DMS 273 treated with DMSO at 0.1 percent for 48 hours (cell line): ENCODE measurements at places on chromosomes 4 and X.

DNA sequence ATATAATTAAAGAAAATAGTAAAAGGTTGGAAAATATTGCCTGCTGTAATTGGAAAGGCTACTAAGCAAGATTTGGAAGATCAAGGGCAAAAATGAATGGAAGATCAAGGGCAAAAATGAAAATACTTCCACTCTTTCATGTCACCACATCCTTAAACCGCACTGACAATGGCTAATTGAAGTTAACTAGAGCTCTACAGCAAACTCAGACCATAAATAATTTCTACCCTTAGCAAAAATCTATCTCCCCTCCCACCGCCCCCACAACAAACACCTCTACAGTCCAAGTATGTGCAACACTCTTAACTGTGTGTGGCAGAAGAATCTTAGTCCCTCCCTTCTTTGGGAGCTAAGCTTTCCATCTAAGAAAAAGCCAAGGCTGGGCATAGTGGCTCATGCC, 27.1 kb downstream of the ATP11C start:
- DNase-seq: no peak

- DNase-seq: no peak
Observed at GRCh38 chr4:17448689-17449088, 63.2 kb downstream of the QDPR start.

DNA sequence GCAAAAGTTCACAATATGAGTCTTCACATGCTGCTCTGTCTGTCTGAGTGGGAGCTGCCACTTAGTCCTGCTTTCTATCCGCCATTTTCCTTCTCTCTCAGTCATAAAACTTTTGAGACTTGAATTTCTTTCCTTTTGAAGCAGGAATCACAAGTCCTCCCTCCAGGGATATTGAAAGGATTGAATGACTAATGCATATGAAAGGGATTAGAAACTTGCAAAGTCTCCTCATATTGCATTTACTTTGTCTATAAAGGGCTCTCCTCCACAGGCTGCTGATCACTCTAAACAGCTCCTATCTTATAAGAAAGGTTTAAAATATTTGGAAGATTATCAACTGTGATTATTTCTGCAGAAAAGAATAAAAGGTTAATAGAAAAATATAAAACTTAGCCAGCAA, 879.1 kb downstream of the ARAP2 start:
- no peak for DNase-seq

DNA sequence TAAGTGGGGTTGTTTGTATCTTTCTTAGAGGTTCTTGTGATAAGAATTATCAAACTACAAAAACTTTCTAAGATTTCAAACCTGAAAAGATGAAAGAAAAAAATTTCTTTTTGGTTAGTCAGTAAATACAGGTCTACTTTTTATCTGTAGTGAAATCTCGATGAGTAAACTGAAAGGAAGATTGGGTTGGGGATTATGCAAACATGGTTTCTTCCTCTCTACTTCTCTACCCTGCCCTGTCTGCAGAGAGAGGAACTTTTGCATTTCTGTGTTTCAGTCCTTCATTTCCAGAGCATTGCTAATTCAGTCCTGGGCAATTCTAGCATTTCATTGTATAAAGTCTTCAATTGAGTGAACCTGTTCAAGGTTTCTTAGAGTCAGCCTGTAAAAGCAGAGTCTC, 51.6 kb upstream of the IL2 start:
- DNase-seq: no peak

DNA sequence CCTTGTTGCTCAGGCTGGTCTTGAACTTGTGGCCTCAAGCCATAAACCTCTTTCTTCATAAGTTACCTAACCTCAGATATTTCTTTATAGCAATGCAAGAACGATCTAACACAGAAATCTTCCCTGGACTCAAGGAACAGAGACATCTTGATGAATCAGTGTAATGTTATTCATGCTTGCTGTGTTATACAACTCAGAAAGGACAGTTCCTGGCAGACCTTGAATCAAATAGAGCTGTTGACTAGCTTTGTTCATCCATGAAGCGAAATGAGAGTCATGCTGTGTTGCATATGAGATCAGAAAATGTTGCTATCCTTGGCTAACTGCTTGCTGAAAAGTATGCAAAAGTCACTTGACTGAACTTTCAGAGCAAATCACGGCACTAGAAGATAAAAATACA, 72.6 kb upstream of the ARHGAP24 start:
- no peak for DNase-seq

GRCh38 chr4:26887143-26887542, 26.5 kb downstream of the STIM2 start:
- DNase-seq: no peak

DNA sequence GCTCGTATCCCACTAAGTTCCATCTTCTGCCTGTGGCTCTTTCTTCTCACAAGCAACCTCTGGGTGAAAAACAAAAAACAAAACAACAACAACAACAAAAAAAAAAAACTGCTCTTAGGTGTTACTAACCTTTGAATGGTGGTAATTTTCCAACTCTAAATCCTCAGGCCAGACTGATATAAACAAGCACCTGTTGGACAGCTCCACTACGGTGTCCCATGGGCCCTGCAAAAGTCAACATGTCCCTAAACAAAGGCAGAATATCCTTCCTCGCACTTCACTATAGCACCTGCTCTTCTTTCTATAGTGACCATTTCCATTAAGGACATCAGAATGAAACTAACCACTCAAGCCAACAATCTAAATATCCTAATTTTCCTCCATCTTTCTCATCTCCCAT, 54.6 kb upstream of the PARM1 start:
- no peak for DNase-seq

GRCh38 chrX:148905400-148905799, 405.0 kb downstream of the AFF2 start:
- no peak for DNase-seq

DNA sequence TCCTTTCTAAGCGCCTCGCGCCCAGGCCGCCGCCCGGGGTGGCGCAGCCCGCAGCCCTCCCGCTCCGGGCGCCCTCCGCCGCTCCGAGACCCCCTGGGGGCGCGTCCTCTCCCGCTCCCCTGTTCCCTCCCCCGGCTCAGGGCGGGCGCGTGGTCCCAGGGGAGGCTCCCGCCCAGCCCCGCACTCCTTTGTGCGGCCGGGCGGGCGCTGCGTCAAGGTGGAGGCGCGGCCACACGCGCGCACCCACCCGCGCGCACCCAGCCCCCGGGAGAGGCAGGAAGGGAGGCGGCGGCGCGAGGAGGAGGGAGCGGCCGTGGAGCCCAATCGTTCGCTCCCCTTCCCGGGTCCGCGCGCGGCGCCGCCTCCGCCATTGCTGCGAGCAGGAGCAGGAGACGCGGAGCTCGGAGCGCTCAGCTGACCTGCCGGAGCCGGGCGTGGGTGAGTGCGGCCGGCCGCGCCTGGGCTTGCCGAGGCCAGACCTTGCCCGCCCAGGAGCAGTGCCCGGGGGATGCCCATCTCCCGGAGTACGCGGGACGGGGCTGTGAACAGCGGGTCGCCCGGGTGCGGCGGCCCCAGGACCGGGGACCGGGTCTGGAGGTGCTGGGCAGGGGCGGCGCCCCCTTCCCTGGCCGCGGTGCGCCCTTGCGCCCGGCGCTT, at the start of gene NSG1:
Gene NSG1 (plus strand): TSS at position 367 of the 657 bp plus-strand sequence. CDS start 528 bp downstream, outside the sequence.
- DNase-seq: no peak

DNA sequence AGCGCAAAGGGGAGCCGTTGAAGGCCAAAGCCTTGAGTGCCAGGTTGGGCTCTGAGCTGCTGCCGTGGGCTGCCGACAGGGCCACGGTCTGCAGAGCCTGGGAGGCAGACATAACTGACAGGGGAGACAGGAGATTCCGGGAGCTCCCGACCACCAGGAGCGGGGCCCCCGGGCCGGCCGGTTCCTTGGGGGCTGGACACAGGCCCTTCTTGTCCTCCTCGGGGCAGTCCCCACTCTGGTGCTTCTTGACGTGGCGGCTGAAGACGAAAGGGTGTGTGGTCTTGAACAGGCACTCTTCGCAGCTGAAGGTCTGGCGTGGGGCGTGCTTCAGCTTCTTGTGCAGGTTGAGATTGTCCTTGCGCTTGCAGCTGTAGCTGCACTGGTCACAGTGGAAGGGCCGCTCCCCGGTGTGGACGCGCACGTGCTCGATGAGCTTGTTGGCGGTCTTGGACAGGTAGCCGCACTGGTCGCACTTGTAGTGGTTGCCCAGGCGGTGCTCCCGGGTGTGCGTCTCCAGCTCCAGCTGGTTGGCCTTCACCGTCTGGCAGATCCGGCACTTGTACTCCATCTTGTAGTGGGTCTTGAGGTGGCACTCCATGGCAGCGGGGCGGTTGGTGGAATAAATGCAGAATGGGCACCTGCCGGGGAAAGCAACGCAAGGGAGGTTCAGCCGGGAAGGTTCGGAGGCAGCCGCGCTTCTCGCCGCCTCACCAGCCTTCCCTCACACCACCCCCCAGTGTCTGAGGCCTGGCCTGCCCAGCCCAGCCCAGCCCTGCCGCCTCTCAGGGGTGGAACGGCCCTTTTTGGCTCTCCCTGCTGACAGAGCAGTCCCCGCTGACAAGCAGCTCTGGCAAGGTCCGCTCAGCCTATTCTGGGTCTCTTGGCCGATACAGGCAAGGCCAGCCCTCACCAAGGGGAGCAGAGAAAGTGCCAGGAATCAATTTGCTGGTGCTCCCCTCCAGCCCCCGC, 81.3 kb downstream of the C4orf51 start:
- no peak for DNase-seq

DNA sequence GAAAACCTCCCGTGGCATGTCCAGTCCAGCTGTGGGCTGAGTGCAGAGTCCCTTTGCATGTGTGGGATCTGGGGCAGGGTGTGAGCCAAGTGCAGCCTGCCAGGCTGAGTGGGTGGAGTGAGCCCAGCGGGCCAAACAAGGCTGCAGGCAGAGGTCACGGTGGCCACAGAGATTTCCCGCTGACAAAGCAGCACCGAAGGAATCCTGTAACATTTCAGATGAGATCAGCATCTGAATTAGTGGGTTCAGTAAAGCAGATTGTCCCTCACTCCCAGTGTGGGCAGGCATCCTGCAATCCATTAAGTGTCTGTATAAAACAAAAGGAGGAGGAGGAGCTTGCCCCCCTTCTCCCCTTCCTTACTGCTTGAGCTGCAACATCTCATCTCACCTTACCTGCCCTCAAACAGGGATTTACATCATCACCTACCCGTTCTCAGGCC, 324.4 kb downstream of the FAT4 start:
- no peak for DNase-seq

GRCh38 chr4:11616856-11617255, 188.2 kb upstream of the HS3ST1 start:
- DNase-seq: no peak

- DNase-seq: peak; percentile 1
Observed at GRCh38 chr4:67549123-67549522, 3.8 kb upstream of the CENPC start.

- DNase-seq: no peak
Observed at GRCh38 chr4:41432881-41433280, 105.1 kb upstream of the LIMCH1 start.

GRCh38 chr4:158527516-158527915, 5.8 kb downstream of the RXFP1 start:
- no peak for DNase-seq

GRCh38 chrX:139759637-139760036, 51.7 kb upstream of the MCF2 start:
- no peak for DNase-seq

- no peak for DNase-seq
Observed at GRCh38 chrX:37825215-37825842, 22.0 kb downstream of the DYNLT3 start.

GRCh38 chr4:28508636-28509035, 1648.0 kb downstream of the STIM2 start:
- DNase-seq: no peak

GRCh38 chr4:183765251-183765911, 106.3 kb downstream of the TRAPPC11 start:
- DNase-seq: no peak

DNA sequence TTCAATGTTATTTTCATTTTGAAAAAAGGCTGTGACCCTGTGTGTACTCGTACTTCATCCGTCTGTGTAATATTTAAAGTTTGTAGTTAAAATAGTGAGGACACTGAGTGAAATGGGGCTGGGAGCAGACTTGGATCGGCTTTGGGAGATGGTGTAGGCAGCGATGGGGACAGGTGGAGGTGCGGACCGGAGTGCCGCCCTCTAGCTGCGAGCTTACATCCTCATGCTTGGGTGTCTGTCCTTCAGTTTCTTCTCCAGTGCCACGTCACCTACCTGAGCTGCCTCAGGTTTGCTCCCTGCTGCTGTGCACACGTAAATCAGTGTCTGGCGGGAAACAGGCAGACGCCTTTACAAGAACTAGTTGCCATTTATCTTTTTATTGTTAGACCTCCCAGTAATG, 146.1 kb downstream of the GPR143 start:
- DNase-seq: no peak

DNA sequence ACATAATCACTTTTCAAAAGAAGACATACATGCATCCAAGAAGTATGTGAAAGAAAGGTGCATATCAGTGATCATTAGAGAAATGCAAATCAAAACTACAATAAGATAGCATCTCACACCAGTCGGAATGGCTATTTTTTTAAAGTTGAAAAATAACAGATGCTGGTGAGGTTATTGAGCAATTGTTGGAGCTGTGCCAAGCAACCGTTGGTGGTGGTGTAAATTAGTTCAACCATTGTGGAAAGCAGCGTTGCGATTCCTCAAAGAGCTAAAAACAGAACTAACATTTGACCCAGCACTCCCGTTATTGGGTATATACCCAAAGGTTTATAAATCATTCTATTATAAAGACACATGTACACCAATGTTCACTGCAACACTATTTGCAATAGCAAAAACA, 14.2 kb downstream of the COX7B2 start:
- no peak for DNase-seq

GRCh38 chr4:145937971-145938611, 532 bp downstream of the ZNF827 start:
- DNase-seq: no peak

DNA sequence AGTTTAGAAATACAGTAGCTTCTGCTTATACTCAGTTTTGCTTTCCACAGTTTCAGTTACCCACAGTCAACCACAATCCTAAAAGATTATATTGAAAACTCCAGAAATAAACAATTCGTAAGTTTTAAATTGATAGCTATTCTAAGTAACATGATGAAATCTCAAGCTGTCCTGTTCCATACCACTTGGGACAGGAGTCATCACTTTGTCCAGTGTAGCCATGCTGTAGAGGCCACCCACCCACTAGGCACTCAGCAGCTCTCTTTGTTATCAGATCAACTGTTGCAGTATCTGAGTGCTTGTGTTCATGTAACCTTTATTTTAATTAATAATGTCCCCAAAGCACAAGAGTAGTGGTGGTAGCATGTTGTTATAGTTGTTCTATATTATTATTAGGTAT, 117.5 kb upstream of the IQCM start:
- no peak for DNase-seq

- no peak for DNase-seq
Observed at GRCh38 chr4:81922313-81922712, 450.6 kb upstream of the RASGEF1B start.

GRCh38 chr4:14856062-14856933, 146.0 kb upstream of the CPEB2 start:
- DNase-seq: no peak

GRCh38 chrX:12903646-12904045, 2.8 kb upstream of the TLR8 start:
- no peak for DNase-seq

- DNase-seq: no peak
Observed at GRCh38 chr4:18803781-18804180, 782.2 kb upstream of the LCORL start.

DNA sequence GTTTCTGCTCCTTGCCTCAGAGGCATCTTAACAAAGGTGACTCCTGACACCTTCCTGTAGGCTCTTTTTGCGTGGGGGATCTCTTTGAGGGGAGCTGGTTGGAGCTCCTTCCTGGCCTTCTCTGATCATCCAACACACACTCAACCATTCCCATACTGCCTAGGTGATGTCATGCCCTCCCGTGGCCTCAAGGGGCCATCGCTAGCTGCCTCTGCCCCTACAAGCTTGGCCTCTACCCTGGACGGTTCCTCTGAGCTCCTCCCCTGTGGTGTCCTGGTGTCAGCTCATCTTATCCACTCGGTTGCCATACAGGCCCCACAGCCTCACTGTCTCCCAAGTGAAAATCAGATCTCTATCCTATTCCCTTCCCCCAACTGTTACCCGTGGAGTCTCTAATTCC, 13.7 kb upstream of the ZNF185 start:
- no peak for DNase-seq
